CD14-positive monocyte (primary cell): ENCODE measurements at places on chromosomes 4 and X. TPM values are rescaled to one million over a fixed set of nuclear protein-coding genes. Genes with fewer than 3 reads are reported as not detected.

GRCh38 chr4:184596044-184596616 lies 53.1 kb downstream of the CASP3 start:
- DNase-seq: no peak

PAGE4 gene
- not detected for polyA plus RNA-seq

GRCh38 chr4:140575489-140575888 lies 6.7 kb upstream of the UCP1 start:
- no peak for DNase-seq

- DNase-seq: no peak
Observed at GRCh38 chr4:82268826-82269193, 105.0 kb downstream of the HNRNPD start.

DNA sequence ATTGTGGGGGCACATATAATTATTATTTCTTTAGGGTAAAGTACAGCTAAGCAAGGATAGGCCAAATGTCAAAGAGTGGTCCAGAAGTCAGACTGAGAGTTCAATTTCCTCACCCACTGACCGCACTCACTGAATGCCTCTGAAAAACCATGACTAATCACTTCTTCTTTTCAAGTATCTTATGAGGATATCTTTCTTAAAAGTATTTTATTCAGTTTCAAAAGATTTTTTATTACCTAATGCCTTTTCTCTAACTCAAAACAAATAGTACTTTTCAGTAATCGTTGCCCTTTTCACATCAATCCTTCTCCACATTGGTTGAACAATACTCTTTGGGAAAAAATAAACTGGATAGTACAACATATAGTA lies 61.7 kb upstream of the CAMK2D start:
- DNase-seq: peak; percentile 82

GRCh38 chr4:42965326-42965725 lies 72.8 kb downstream of the GRXCR1 start:
- no peak for DNase-seq

DNA sequence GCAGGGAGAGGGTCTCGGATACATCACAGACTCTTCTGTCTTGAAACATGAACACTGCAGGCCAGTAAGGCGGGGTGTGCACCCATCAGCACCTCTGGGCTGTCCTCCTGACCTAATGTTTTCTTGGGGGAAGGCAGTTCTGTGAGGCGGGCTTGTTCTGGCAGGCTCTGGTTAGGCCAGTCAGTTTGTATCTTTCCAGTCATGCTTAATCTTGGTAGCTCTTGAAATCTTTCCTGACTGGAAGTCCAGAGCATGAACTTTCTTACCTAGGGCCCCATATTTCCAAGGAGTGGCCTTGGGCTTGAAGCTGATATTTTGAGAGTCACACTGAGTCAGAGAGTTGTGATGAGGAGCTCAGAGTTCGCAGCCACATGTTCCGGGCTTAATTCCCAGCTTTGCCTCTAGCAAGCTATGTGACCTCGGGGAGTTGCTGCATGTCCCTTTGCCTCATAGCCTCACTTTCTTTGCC lies 54.2 kb upstream of the RASSF6 start:
- DNase-seq: no peak

LRRC66 gene
- not detected for polyA plus RNA-seq

DNA sequence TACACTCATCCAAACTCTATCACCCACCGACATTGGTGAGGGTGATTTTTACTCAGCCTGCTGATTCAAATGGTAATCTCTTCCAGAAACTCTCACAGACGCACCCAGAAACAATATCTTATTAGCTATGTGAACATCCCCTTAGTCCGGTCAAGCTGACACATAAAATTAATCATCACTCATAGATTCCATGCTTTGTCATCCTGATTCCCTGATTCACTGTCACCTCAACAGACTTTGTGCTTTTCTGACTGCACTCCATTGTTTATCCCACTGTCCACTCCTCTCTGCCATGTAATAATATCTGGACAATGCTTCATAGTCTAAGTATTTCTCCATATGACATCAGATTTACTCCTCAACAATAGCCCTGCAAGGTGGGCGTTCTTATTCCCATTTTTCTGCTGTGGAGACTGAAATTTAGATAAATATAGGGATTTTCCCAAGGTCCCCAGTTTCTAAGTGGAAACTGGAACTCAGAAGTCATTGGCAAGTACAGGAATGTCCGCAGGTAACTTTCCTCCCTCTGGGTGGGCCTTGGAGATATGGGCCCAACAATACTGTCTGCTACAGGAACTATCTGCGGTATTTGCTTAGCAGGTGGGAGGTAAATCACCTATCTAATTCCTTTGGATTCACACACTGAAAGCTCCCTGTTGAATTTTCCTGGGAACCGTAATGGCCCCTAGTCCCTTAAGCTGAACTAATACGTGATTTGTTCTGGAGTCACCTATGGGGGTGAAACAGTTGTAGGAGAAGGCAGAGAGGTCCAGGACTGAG lies 228.6 kb upstream of the BCOR start:
- DNase-seq: no peak

DNA sequence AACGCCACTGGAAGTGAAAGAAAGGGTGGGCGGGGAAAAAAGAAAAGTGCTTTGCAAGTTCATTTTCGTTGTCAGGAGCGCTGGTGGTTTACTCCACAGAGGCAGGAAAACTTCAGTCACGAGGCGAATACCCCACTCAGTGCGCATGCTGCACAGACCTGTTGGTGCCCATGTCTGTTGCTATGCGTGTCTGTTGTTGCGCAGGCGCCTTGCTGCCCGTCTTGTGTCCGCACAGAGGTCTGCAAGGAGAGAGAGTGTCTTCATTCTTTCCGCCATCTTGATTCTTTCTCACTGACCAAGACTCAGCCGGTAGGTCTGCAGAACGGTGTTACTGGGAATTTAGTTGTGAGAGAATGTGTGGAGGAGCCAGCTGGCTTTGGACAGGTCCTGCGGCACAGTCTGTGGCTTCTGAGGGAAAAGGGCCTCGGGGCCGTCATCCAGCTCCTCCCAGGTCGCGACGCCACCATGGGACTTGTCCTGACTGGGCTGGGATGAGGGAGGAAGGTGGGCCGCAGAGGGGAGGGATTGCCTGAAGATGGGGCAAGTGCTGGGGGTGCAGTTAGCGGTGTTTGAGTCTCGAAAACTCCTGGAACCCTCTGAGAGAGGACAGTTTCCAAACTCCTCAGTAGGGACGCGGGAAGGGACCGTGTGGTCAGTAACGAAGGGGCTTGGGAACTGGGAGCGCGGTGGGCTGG lies at the start of gene PAGE2:
Gene PAGE2 (plus strand): TSS at position 224 of the 695 bp plus-strand sequence. CDS start 1,003 bp downstream, outside the sequence.
- DNase-seq: no peak

DNA sequence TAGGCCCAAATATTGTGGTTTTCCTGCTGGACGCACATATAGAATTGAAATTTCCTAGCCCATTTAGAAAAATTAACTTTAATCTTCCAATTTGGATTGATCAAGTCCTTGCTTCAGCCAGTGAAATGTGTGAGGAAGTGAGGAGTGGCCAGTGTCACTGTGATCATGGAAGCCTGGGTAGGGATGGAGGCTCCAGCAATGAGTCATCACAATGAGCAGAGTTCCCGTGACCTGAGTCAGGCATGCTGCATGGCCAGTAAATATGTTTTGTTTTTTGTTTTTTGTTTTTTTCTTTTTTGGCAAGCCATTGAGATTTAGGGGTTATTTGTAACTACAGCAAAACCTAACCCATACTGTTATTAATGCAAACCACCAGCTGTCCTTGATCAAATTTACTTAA lies 52.1 kb downstream of the IDS start:
- no peak for DNase-seq

- DNase-seq: no peak
Observed at GRCh38 chr4:153489856-153490558, 23.8 kb downstream of the TMEM131L start.

DNA sequence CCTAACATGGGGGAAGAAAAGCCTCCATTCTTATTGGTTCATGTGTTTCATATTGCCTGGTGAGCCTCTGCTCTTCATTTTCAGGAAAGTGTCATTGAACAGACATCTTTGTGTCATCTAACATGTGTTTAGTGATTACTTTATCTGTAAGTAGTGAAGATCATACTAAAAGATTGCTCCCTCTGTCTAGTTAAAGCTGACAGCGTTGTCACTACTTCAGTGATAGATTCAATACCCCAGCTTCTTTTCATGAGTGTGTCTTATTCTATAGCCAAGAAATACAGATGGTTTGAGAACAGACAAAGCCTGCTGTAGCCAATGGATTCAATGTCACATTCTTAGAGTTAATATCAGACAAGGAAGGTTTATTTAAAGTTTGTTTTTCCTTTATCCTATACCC lies 85.1 kb downstream of the NKX6-1 start:
- DNase-seq: no peak

- no peak for DNase-seq
Observed at GRCh38 chr4:112379306-112379705, 82.1 kb downstream of the ALPK1 start.

DNA sequence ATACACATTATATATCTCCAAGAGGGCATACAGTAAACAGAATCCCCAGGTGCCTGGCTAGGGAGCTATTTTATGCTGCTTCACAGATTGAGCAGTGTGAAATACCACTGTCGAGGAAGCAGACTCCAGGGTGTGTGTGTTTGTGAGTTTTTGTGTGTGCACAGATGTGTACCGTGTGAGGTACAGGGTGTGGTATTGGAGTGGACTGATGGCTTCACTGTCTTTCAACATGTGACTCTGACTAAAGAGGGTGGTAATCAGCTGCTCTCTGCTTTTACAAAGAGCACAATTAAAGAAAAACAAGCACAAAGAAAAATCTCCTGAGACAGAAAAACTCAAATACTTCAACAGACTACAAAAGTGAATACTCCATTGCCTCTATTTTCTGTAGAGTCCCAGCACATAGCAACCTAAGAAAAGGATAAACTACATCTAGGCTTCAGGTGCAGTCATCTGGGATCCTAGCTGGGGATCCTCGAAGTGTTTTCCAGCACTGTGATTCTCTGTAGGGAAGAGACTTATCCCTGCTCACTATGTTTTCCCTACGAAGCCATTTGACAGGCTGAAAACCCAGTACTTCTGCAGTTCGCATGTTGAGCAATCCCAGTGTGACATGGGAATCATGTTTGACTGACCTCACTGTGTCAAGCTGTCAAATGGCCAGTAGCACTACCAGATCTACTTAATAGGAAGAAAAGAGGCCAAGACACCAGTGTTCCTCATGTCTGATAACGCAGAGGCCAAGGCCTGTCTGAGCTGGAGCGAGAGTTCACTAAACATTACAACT lies 100.3 kb downstream of the CDS1 start:
- DNase-seq: peak; percentile 9

DNA sequence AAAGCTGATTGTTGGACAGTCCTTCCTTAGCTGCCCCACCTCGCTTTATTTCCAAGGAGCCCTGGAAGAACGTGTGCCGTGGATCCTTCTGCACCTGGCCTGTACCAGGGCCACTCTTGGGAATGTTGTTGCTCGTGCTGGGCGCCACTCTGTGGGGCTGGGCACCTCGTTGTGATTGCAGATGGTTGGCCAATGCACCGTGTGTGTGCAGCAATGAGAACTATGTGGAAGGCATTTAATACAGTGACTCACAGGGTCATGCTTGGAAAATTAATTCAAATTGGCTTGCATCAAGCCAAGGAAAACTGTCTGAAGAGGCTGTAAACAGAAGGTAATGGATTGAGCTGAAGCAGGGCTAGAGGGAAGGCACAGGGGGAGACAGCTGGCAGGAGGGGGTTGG lies 37.0 kb upstream of the CD99L2 start:
- DNase-seq: no peak

KLF8 gene
- polyA plus RNA-seq: 0.79 and 1.5 TPM in 2 replicates

FDCSP gene
- not detected for polyA plus RNA-seq

VCX gene
- polyA plus RNA-seq: not detected

DNA sequence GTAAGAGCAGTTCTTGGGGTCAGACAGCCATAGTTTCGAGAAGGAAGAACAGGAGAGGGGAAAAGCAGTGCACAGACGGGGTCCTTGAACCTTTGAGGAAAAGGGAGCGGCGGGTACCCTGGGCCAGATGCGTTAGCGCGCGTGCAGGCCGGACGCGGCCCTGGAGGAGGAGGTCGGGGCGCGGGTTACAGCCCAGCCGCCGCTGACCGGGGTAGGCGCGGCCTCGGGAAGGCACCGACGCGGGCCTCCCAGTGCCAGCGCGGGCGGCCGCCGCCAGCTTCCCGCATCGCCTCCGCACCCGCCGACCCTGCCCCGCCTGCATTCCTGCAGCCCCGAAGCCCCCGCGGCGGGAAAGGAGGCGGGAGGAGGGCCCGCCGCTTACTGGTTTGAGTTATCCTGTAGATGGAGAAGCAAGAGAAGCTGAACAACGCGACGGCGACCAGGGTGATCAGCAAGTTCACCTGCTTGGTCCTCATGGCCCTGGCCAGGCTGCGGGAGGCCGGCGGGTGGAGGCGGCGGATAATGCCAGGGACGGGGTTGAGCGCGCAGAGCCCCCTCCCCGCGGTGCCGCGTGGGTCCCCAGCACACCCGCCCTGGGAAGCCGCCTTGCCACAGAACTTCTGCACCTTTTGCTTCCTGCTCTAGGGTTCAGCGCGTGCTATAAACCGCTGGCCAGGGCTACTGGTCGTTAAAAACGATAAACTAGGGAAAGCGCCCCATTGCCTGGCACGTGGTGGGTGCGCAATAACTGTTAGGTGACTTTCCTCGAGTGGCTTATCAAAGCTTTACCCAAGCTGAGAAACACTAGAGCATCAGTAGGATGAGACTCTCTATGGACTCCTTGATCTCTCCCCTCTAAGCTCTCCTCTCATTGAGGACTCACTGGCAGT lies at the start of gene MGAT4D:
Gene MGAT4D (minus strand): TSS at position 547 of the 890 bp plus-strand sequence. CDS start 71 bp downstream, at position 476.
- DNase-seq: no peak

GRCh38 chrX:141989134-141989533 lies 85.4 kb downstream of the MAGEC1 start:
- no peak for DNase-seq

DNA sequence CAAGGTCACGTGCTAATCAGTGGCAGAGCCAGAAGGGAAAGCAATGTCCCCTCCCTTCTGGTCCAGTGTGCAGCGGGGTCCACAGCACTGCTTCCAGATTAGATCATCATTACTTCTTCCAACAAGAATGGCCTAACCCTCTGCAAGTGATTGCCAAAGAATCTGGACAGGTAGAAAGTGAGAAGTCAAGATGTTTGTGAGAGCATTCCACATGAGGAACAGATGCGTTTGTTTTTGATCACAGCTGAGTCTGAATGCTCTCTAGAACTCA lies 147.7 kb downstream of the SHROOM3 start:
- DNase-seq: no peak

DNA sequence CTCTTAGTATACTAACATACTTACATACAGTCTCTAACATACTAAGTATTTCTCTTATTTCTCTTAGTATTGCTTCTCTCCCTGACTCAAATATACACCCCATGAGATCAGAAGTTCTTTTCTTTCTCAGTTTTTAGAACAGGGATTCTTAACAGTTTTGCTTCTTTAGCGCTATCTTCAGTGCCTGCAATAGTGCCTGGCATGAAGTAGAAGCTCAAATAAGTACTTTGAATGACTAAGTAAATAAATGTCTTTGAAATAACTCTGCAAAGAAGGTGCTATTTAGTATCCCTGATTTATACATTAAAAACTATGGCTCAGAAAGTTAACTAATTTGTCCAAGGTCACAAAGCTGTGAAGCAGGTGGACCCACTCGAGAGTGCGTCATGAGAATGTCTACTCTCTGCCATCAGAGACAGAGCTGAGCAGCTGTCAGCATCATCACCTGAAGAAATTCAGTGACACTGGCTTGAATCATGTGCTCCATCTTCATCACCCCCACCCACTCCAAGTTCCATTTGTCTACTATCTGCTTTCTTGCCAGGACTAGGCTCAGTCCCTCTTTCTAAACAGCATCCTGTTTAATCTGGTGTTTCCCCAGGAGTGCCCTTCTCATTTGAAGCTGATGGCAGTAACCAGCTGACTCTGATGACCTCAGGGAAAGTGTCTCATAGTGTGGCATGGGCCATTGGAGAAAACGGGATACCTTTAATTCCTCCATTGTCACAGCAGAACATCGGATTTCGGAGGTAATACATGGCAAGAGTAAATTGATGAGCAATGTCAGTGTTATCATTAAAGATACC lies 83.1 kb downstream of the CC2D2A start:
- no peak for DNase-seq
